NCI-H187 treated with DMSO at 0.1 percent for 48 hours (cell line): ENCODE measurements at places on chromosomes 13 and 19.

DNA sequence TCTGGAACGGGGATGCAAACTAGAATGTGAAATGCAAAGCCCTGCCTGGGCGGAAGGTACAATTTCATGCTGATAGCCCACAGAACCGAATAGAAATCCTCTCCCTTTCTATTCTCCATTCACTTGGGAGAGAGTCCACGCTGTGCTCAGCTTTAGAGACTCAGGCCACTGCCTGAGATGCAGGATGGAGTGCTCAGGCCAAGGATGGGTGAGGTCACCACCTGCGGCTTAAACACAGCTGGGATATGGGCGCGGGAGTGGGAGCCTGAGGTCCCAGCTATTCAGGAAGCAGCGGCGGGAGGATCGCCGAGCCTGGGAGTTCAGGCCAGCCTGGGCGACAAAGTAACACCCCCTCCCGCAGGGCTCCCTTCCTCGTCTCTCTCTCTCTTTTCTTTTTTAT lies 446 bp upstream of the ZNF83 start:
- no peak for DNase-seq

DNA sequence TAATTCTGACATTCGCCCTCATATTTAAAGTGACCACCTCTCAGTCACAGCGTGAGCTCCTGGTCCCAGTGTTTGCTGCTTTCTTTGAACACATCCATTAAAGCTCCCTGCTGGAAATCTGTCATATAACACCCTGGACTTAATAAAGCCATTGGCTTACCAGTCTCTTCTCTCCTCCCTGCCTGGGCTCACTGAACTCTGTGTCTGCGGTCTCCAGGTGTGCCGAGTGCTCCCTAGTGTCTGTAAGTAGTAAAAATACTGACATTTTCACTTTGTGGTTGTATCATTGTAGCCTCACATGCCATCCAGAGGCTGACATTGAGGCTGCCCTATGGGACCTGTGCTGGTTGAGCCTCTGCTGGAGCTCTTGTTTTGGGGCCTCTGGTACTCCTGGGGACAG lies 2.6 kb upstream of the PSG11 start:
- no peak for DNase-seq

- DNase-seq, result no peak
These were observed 18.7 kb upstream of the QTRT1 start for GRCh38 chr19:10682397-10683063.

DNA sequence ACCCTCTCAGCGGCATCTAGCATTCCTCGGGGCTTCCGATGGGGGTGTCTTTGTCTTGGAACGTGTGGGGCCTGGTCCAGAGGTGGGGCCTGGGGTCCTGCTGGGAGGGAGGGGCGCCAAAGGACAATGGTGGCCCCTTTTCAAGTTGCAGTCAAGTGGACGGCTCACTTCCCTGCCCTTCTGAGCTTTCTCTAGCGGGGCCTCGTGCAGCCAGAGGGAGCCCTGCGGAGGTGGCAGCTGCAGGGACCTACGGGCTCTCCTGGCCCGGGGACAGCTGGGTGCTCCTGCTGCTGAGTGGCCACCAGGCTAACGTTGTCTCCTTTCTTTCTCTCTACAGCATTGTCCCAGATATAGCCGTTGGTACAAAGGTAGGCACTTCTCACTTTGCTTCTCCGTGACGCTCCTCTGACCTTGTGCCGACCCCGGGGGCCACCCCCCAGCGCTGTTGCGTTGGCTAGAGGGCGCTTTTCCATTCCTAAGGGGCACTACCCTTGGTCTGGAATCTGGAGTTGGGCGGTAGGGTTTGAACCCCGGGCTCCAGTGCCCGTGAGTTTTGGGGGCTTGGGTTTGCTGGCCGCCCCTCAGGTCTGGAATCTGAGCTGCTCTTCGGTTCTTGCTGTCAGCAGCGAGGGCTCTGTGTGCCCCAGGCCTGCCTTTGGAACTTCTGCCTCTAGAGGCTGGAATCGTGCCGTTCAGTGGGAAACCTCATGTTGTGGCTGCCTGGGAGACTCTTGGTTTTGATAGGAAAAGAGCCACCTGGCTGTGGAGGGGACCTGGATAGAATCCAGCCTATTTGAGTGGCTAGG lies 2.0 kb downstream of the PTBP1 start:
- no peak for DNase-seq

DNA sequence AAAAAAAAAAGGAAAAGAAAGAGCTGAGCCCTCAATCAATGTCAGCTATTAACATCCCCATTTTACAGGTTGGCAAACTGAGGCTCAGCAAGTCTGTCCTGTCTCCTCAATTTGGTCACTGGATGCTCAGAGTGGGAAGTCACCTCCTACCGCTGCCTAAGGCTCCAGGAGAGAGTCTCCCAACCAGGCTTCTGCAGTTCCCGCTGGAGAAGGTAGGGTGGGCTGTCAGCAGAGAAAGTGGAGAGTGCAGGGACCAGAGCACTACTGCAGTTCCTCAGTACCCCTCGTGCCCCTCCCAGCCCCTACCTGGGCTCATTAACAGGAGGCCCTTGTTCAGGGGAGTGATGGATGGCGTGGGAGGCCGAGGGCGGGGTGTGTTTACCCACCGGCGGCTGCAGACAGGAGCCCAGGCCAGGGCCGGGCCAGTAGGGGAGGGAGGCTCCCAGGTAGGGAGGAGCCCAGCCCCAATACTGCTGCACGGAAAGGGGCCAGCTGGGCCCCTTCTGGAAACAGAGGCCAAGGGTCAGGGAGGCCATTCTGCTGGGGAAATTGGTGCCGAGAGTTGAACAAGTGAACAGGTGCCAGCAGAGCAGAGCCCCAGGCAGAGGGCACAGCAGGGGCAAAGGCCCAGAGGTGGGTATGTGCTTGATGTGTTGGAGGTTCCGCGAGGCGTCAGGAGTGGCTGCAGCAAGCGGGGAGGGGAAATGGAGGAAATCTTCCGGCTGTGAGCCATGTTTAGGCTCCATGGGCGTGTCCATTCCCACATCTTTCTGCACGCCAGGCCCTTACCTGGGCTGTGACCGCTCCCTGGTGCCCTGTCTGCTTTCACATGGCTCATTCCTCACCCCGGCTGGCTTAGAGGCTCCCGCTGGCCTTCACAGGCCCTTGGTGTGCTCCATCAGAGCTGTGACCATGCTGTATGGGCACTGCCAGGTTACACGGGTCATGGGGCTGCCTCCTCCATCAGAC lies 7.6 kb upstream of the COMP start:
- no peak for DNase-seq

GRCh38 chr13:51311957-51312520 lies 27.5 kb upstream of the SERPINE3 start:
- no peak for DNase-seq

- DNase-seq, result no peak
These were observed 450.4 kb downstream of the FGF9 start for GRCh38 chr13:22121146-22121739.

GRCh38 chr19:45352471-45352870 lies 11.9 kb downstream of the KLC3 start:
- no peak for DNase-seq

- no peak for DNase-seq
These were observed 16.1 kb upstream of the USP29 start for GRCh38 chr19:57103573-57104277.

DNA sequence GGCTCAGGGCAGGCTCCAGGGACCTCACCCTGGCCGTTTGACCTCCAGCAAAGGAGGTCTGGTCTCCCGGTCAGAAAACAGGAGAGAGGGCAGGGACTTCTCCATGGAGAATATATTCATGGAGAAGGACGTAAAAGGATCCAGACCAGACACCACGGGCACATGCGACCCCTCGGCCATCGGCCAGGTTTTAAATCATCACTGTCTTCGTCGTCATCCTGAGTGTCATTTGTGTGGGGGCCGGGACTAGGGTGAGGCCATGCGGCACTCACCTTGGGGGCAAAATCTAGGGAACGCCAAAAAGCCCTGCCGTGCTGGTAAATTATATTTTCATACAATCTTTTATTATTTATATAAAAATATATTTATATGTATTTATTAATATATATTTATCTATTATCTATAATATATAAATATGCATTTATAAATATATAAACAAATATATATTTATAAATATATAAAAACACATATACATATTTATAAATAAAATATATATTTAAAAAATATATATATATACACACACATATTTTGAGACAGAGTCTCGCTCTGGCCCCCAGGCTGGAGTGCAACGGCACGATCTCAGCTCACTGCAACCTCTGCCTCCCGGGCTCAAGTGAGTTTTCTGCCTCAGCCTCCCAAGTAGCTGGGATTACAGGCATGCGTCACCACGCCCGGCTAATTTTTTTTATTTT lies 75.4 kb downstream of the GADD45B start:
- no peak for DNase-seq

DNA sequence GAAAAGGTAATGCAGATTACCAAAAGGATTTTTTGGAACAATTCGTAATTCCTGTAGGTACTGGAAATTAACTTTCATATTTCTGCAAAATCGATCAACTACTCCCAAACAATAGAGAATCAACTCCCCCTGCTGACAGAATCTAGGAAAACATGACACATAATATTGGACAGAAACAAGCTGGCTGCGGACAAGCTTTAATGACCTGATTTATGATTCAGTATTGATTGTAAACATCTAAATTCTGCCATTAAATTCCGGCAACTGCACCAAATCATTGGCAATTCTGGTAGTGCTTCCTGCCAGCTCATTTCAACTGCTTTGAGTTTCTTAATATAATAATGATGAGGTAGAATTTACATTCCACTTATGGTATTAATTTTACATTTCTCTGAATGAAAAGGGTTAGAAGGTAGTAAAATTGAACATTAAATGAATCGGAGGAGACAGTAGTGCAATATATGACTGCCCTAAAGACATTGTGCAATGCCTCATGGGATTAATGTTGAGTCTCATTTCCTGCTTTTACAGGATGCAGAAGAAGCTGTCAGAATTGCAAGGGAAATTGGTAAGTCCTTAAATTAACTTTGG lies 146.5 kb downstream of the PCCA start:
- DNase-seq, result peak; percentile 53
